Activated CD8-positive, alpha-beta memory T cell treated with anti-CD3 and anti-CD28 coated beads for 1 hour (primary cell): ENCODE measurements at places on chromosomes 5 and 9.
A peak's percentile ranks its signal among the peaks of the same experiment; 100 is the strongest.

DNA sequence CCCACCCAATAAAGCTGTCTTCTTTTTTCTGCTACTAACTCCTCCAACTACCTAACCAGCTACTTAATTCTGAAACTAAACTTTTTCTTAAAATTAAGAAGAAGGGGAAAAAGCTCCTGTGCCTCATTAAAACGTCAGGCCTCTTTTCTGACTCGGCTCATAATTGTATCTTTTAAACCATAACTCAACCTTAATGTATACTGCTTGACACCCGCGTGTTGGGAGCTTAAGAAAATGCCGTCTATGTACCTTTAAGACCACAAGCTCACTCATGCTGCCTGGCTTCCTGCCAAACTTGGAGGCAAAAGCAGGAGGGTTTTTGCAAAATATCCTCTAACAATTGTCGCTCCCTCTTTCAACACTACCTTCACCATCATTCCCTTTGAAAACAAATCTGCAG, 5.0 kb downstream of the EBF1 start:
- DNase-seq: no peak

DNA sequence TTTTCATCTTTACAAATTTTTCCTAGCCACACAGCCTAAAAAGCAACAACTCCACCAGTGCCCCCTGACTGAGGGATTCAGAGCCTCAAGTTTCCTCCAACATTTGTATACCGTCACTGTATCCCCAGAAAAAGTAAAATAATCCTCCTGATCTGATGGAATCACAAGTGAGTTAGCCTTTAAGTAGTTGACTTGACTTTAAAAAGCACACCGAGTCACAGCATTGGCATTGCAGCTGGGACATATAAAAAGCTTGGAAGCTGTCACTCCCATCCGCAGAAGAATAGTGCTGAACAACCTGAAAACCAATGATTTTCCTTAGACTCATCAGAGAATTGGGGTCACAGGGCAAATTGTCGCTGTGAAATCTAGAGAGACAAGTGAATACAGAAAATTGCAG, 41.6 kb upstream of the FBN2 start:
- DNase-seq: no peak

- no peak for DNase-seq
Measured at GRCh38 chr9:125537442-125538091, 169.4 kb downstream of the MAPKAP1 start.

GRCh38 chr9:99867536-99867935, 38.9 kb upstream of the STX17 start:
- DNase-seq: no peak

GRCh38 chr9:109319626-109320241, 1.1 kb downstream of the EPB41L4B start:
- DNase-seq: no peak

- DNase-seq: peak; percentile 7
Measured at GRCh38 chr9:124216474-124217176, 41.1 kb upstream of the NEK6 start.

DNA sequence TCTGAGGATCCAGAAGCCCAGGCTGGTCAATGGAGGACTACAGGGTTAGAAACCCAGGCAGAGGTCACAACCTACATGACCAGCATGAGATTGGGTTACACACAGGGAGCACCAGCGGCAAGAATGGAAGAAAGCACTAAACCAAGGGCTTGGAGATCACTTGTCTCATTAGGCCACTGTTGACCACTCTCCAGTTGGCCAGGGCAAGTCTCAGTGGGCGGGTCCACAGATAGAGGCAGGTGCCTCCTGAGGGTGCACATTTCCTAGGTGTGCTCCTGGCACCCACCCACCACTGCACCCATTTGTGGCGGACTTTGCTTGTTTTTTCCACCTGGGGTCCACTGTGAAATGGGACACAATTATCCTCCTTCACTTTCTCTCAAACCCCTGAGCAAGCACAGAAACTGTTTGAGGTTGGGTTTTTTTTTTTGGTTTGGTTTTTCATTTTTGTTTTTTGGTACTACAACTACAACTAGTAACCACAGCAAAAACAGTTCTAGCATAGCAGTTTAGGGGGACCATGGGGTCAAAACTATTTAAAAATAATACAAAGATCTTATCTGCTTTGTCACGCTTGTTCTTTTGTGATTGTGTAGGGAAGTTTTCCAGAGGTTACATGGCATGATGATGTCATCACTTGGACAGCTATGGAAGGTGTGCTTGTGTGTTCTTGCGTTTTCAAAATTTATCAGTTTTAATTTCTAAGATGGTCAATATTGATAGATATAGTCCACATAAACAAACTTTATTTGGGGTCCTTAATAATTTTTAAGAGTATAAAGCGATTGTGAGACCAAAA, 6.1 kb downstream of the NPR2 start:
- no peak for DNase-seq
